ENCODE measurements at places on chromosomes 7 and 10.

GRCh38 chr7:77537136-77537777 lies at the start of gene PTPN12:
PTPN12 (plus strand) TSS chr7:77537295; CDS start chr7:77537547, 252 bp downstream.
- no peak for DNase-seq

- DNase-seq: no peak
Measured at GRCh38 chr10:50545846-50546245, 77.9 kb downstream of the SGMS1 start.

DNA sequence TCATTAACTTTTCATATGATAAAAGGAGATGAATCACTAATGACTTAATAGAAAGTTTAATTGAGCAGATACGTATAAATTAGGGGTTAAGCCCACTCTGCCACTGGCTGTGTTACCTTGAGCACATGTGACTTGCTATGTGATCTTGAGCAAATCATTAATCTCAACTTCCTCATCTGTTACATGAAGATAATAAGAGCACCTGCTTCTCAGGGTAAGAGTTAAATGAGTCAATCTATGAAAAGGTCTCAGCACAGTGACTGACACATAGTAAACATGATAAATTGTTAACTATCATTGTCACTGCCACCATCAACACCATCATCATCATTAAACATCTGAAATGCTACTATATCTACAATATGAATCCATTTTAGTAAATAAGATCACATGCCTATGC lies 110.8 kb downstream of the TPK1 start:
- no peak for DNase-seq

DNA sequence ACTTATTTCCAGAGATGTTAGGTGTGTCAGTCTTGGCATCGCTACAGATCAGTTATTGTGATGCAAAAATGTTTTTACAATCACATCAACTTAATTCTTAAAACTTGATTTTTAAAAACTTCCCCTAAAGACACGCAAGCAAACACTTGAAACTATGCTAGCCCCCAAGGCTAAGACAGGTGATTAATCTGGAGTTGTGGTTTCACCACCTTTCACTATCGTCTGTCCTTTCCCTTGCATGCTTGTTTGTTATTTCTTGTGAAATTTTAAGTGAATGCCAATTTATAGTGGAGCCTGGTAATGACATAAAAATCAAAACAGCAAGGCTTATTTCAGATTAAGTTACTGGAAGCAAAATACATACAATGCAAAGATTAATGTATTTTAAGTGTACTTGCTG lies 70.4 kb downstream of the SLC35B4 start:
- no peak for DNase-seq

GRCh38 chr10:97547962-97548361 lies 24.6 kb upstream of the ANKRD2 start:
- no peak for DNase-seq

DNA sequence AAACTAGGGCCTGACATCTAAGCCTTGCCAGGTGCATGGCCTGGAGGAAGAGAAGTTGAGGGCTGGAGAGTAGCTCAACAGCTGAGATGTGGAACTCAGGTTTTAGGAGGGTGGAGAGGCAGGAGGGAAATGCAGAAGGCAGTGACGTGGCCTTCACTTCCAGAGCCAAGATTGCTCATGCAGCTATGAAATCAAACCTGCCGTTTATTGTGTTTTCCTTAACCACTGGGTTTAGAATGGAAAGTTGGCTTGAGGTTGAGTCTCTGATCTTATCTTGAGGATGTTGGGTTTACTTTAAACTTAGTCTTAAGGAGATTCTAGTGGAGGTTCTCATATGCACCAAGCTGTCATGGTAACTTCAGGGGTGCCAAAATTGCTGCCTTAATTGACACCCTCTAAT lies 178.6 kb downstream of the SORCS3 start:
- DNase-seq: no peak

GRCh38 chr7:2051707-2052656 lies 180.8 kb downstream of the MAD1L1 start:
- DNase-seq: no peak

- DNase-seq: peak; percentile 50
Measured at GRCh38 chr10:29857843-29858701, 201.3 kb downstream of the JCAD start.

DNA sequence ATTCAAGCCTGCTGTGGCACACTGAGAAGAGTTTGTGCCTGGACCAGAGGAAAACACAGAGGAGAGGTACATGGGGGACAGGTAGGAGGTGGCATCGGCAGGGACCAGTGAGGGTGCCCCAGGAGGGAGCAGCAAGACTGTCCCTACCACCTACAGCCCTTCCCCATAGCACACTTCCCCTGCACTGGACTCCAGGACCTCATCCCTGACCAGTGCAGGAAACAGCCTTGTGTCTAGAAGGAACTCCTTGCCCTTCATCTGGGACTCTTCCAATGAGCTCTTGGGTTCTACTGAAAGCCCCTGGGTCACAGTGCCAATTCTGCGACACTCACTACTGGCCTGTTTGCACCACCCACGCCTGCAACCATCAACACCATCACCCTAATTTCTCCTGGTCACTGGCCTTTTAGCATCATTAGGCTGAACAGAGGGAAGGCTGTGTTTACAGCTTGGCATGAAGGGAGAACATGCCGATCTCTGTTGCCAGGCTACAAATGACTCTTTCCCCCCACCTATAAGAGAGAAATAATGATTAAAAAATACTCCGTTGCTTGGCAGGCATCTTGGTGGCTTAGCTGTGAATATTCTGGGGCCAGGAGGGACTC lies 371.9 kb upstream of the ZMIZ1 start:
- DNase-seq: no peak

DNA sequence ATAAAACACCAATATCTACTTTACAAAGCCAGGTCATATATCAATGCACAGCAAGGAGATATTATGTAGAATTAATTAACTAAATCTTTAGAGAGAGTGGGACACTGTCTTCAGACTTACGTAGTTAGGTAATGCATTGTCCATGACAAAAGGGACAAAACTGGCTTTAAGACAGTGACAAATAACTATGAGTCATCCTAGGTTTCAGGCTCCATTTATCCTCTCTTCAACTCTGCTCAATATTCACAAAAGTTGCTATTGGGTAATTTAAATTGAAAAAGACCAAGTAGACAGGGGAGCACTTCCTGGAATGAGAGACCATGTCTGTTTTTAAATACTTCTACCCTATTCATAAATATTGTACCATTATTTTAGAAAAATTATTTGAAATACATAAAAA lies 464.5 kb downstream of the ARL4A start:
- DNase-seq: no peak

GRCh38 chr7:44143646-44144250 lies 2.6 kb upstream of the MYL7 start:
- no peak for DNase-seq

DNA sequence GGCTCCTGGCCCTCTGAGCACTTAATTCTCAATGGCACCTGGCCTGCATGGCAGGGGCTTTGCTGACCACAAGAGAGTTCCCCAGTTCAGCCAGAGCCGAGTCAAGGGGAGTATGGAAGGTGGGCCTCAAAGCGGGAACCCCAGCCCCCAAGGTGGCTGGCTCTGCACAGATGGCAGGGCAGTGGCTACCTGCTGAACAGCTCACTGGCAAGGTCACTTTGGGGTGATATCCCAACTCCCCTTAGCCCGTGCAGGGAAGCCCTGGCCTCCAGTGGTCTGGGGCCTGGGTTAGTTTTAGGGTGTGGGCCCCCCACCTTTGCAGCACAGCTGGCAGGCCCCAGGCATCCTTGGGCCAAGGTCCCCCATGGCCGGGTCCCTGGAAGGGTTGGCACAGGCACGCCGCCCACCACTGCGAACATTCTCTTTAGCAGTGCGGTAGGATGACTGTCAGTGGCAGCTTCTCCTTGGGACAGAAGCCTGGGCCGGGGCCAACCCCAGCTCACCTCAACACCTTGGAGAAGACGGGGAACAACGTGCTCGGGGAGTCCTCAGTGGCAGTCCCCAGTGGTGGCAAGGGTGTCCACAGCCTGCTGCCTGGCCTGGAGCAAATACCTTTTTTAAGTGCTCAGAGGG lies 36.8 kb downstream of the PPIF start:
- no peak for DNase-seq

- no peak for DNase-seq
Measured at GRCh38 chr7:151550656-151551286, 31.1 kb upstream of the RHEB start.

DNA sequence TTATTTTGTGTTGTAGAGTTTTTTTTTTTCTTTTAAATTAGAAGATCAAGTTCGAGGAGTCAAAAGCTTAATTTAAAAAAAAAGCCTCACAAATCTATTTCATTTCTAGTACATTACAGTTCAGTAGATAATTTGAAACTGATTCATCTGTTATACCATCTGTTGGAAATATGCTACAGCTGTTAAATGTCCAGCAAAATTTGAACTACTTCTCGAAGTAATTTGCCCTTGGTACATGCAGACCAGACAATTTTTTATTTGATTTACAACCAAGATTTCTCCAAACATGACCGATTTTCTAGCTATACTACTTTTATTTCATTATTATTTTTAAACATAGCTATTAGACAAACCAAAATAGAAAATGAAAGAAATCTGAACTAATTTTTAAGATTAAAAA lies 647.9 kb downstream of the CNTNAP2 start:
- DNase-seq: no peak

DNA sequence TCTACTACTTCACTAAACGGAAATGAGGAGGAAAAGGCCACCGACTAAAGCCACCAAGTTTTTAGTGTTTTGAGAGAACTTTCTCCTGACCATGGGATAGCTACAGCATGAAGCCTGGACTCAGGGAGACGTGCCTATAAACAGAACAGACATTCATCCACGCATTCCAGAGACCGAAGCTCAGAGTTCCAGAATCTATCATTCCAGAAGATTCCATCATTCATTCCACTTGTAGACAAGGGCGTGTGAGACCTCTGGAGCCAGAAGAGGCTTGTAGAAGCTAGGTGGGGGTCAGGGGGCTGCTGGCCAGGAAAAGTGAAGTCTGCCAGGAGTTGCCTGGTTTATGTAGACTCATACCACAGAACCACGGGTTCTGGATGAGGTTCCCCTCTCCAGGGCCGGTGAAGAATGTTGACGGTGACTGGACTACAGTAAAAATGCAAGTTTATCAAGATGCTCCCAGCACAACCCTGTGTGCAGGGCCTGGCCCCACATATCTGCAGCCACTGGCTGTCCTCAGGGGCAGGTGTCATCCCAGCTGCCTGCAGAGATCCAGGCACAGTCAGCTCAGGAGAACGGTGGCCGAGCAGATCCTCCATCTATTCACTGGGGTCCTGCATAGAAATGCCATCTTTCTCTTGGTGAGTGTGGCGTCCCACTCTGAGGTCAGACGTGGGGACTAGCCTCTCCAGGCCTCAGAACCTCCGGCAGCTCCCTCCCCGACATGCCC lies 215.7 kb downstream of the USP6NL start:
- DNase-seq: no peak

DNA sequence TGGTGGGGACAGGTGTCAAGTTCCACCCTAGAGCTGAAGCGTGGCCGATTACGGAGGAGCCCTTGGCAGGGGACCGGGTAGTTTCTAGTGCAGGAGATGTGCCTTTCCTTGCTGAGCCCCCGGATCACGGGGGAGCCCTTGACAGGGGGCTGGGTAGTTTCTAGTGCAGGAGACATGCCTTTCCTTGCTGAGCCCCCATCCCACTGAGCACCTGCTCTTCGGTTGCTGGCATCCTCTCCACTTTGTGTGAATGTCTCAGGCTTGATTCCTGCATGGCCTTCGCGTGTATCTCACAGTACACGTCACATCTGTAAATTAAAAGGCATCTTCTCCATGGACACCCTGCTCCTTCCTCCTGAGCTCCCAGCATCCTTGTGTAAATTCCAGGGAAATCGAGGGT lies 263.5 kb downstream of the ADARB2 start:
- no peak for DNase-seq

DNA sequence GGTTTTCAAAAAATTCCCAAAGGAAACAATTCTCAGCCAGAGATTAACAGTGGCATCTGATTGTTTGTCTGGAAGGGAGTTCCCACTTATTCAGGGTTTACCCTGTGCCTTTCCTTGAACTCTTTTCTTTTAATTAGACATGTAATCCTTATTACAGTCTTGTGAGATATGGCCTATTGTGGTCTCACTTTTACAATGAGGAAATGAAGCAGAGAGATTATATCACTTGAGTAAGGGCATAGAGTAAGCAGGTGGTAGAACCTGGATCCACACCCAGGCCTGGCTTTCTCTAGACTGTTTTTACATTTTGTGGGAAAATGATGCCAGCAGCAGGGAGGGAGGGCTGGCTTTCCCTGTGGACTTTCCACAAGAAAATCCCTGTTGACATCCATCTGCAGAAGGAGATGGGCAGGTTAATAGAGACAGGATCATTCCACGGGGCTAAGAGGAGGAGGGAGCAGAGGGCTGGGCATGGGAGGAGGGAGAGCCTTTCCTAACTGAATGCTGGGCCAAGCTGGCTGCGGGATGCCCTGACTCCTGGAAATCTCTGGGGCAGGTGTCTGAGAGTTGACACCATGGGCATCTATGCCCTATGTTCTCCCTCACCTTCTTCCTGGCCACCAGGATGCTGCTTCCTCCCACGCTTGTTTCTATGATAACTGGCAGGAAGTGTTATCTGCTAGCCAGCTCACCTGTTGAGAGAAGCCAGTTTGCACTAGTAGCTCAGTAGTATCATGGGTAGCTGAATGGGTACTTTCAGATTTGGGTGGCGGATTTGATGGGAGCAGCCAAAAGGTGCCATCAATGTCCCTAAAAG lies 28.7 kb upstream of the ARHGAP22 start:
- no peak for DNase-seq

GRCh38 chr7:129110258-129110981 lies 34.1 kb upstream of the TSPAN33 start:
- no peak for DNase-seq

- no peak for DNase-seq
Measured at GRCh38 chr7:25048444-25048834, 68.5 kb upstream of the OSBPL3 start.

DNA sequence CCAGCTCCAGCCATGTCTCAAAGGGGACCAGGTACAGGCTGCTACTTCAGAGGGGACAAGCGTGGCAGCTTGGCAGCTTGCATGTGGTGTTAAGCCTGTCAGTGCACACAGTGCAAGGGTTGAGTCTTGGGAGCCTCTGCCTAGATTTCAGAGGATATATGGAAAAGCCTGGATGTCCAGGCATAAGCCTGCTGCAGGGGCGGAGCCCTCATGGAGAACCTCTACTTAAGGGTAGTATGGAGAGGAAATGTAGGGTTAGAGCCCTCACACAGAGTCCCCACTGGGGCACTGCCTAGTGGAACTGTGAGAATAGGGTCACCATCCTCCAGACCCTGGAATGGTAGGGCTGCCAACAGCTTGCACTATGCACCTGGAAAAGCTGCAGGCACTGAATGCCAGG lies 7.7 kb upstream of the NT5C3A start:
- no peak for DNase-seq

DNA sequence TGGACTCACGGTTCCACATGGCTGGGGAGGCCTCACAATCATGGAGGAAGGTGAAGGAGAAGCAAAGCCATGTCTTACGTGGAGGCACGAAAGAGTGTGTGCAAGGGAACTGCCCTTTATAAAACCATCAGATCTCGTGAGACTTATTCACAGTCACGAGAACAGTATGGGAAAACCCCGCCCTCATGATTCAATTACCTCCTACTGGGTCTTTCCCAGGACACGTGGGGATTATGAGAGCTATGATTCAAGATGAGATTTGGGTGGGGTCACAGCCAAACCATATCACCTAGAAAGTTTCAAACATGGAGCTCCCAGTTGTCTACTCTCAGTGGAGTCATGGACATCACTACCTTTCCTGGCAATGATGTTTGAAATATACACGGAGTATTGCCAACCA lies 49.6 kb downstream of the CYCS start:
- no peak for DNase-seq

GRCh38 chr10:121999301-121999700 lies 10.3 kb downstream of the TACC2 start:
- DNase-seq: no peak

Measured in stromal cell of bone marrow (primary cell).